ENCODE measurements at places on chromosomes 11 and 22.

GRCh38 chr22:27317096-27317495, 484.5 kb downstream of the MN1 start:
- peaks cover 22% of the 10 kb centered on the region for H3K27me3 ChIP-seq
- H3K4me3 ChIP-seq, result no peak overlapping the region
- H3K27ac ChIP-seq, result no peak overlapping the region
- no peaks in the 10 kb centered on the region for H3K36me3 ChIP-seq
- H3K4me1 ChIP-seq, result peaks cover 12% of the 10 kb centered on the region

- H3K36me3 ChIP-seq, result peaks cover 23% of the 10 kb centered on the region
- H3K4me3 ChIP-seq, result no peak overlapping the region
- no peak overlapping the region for H3K27ac ChIP-seq
- H3K27me3 ChIP-seq, result no peaks in the 10 kb centered on the region
These were observed 2.9 kb downstream of the PIDD1 start for GRCh38 chr11:802018-802617.

DNA sequence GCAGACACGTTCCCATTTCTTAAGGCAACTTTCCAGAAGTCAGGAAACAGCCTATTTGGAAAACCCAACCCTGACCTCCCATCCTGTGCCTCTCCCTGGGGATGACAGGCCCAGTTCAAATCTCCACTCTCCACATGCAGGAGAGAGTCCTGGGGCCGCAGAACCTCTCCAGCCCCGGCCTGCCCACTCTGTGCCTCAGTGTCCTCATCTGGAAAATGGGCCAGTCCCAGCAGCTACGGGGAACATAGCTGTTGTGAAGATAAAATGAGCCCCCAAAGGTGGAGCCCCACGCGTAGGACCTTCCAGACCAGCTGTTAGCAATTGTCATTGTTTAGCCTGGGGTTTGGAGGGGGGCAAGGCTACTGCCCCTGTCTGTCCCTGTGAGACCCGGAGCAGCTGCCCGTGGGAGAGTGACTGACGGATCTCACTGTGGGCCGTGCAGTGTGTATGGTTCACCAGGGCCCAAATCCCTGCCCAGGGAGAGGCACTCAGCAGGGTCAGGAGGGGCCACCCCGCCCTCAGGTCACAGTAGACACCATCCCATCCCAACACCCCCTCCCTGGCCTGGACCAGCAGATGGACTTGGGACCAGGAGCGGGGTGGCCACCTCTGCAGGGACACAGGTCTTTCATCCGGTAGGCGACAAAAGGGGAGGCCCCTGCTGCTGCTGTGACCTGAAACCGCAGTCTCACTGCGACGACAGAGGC, 145.9 kb downstream of the CTTN start:
- no peak for DNase-seq
- no peak overlapping the region for H3K4me3 ChIP-seq
- no peak overlapping the region for H3K27ac ChIP-seq
- H3K27me3 ChIP-seq, result peaks cover 27% of the 10 kb centered on the region
- H3K4me1 ChIP-seq, result no peaks in the 10 kb centered on the region

DNA sequence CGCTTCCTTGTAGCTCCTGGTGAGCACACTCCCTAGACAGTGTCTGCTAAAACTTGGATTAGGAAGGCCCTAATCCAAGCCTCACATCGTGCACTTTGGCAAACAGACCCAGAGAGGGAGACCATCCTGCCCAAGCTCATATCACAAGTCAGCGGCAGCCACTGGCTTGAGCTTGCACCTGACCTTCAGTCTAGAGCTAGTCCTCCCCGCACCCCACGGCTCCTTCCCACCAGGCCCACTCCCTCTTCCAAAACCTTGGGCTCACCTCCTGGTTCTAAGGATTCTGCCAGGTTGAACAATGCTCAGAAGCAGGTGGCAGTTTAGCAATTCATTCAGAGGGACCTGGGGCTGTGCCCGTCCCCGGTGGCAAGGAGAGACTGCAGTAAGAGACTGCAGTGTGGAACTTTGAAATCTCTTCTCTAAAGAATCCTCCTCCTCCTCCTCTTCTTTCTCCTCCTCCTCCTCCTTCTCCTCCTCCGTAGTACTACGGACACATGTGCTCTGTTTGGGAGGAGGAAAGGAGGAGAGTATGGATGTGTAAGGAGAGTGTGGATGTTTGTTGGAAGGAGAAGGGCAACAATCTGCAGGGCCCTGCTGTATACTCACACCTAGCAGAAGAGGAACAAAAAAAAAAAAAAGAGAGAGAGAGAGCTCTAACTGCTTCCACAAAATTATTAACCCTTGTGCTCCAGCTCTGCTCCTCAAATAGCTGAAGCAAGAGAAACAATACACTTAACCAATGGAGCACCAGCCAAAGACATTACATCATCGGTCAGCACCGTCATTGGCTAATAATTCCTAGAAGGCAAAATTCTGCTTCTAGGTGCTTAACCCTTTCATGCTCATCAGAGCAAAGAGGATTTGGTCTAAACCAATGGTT, 6.0 kb downstream of the SYN3 start:
- no peaks in the 10 kb centered on the region for H3K36me3 ChIP-seq
- DNase-seq, result peak; percentile 67
- H3K27ac ChIP-seq, result no peak overlapping the region
- no peak overlapping the region for H3K4me3 ChIP-seq
- peaks cover 54% of the 10 kb centered on the region for H3K27me3 ChIP-seq
- H3K4me1 ChIP-seq, result no peaks in the 10 kb centered on the region

- peak overlapping the region; percentile 91 for H3K27ac ChIP-seq
- H3K4me3 ChIP-seq, result no peak overlapping the region
- peaks cover 51% of the 10 kb centered on the region for H3K4me1 ChIP-seq
- DNase-seq, result no peak
These were observed 81.9 kb downstream of the MN1 start for GRCh38 chr22:27719535-27720227.

DNA sequence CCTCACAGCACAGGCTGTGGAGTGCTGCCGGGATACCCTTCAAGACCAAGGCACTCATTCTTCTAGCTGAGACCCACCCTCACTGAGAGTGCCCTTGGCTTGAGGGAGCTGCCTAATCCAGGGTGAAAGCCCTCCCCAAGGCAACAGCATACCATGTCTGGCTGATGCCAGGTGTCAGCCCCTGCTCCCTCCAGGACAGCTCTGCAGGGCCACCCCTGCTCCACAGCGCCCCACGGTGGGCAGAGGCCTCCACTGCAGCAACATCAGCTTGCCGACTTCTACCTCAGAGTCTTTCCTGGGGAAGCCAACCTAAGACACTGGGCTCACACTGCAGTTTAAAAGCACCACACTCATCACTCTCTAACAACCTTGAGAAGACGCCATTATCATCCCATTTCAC, 29.0 kb downstream of the TTLL1 start:
- H3K36me3 ChIP-seq, result peaks cover 37% of the 10 kb centered on the region
- H3K4me3 ChIP-seq, result no peak overlapping the region
- H3K27ac ChIP-seq, result no peak overlapping the region
- no peaks in the 10 kb centered on the region for H3K4me1 ChIP-seq
- no peaks in the 10 kb centered on the region for H3K27me3 ChIP-seq
- no peak for DNase-seq

Data from suprapubic skin (tissue), 4 donors.